Kidney (tissue), 22 donors: ENCODE measurements at places on chromosomes 12 and 14.
A peak's percentile ranks its signal among the peaks of the same experiment; 100 is the strongest.

- DNase-seq = no peak
Observed at GRCh38 chr14:75714991-75715390, 53.9 kb downstream of the TTLL5 start.

DNA sequence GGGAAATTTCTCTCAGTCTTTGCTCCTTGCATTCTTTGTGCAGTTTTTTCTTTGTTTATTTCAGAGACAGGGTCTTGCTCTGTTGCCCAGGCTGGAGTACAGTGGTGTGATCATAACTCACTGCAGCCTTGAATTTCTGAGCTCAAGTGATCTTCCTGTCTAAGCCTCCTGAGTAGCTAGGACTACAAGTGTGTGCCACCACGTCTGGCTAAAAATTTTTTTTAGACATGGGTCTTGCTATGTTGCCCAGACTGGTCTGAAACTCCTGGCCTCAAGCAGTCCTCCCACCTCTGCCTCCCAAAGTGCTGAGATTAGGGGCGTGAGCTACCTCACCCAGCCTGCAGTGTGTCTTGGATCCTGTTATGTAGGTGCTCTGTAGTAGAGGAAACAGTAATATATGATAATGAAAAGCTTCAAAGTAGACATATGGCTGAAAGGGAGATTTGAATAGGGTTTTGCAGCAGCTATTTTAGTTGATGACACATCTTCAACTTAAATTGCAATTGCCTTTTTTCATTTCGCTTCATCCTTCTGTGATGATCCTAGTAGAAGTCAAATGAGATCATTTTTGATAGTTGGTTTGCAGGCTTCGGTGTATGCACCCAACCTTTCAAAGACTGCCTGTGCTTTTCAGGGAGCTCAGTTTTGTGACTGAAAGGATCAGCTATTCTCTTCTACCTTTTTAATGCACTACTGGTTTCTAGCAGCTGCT lies 75.4 kb downstream of the FUT8 start:
- DNase-seq = no peak

DNA sequence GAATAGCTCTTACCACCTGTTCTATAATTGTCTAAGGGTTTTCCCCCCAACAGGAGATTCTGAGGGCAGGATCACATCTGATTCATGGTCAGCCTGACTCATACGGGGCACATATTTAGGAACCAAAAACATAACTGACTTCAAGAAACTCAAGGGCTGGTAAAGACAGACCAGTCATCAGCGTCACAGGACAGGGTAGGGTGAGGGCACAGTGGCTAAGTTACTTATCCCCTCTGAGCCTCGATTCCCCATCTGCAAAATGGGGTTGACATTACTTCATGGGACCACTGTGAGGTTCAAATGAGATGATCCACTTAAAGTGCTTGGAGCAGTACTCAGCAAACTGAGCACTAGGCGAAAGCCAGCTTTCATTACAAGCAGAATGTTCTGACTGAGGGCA lies 606 bp downstream of the CINP start:
- DNase-seq = no peak

DNA sequence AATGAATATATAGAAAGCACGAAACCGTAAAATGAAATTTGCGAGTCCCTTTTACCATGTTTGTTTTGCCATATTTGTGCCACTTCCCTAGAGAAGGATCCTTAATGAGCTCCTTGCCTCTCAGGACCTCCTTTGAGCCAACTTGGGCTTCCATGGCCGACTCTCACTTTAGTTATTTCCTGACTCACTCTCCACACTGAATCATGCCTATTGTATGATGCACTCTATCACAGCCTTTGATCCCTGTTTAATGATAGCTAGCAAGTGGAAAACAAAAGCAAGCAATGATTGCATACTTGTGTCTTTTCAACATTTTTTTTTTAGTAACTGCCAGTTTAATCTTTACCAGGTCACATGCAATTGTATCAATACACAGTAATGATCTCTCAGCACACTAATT lies 153.2 kb downstream of the CCER1 start:
- no peak for DNase-seq

DNA sequence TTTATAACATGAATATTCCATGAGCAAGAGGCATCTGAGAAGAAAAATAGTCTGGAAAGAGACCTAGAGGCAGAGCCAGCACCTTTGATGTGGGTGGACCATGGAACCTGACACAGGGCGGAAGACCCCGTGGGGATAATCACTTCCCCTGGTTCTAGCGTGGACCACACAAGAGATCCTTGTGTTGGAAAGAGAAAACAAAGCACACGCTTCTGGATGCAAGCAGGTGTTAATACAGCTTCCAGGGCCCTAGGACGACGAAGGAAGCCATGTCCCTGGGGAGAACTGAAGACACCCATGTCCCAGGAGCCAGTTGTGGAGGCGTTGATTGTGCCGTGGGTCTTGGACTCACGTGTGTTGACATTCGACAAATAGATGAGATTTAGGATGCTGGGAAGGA lies 102.9 kb downstream of the ADGRD1 start:
- DNase-seq = no peak

DNA sequence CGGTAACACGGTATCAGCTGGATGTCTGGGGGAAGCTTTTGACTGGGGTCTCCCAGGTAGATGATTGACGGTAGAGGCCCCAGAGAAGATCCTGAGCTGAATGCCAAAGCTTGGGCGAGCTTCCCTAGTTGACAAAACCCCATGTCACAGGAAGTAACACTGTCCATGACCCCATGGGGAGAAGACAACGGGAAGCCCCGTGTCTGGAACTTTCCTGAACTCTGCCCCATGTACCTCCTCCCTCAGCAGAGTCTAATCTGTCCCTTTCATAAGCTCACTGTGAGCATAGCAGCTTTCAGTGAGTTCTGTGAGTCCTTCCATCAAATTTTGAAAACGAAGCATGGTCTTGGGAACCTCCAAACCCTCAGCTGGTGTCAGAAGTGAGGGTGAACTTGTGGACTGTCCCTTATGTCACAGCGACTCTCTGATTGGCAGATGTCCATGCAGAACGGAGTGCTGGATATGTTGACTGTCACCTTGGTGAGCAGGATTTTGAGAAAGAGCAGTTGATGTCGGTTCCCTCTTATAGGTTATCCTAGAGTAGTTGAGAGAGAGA lies 29.7 kb upstream of the BEGAIN start:
- no peak for DNase-seq

DNA sequence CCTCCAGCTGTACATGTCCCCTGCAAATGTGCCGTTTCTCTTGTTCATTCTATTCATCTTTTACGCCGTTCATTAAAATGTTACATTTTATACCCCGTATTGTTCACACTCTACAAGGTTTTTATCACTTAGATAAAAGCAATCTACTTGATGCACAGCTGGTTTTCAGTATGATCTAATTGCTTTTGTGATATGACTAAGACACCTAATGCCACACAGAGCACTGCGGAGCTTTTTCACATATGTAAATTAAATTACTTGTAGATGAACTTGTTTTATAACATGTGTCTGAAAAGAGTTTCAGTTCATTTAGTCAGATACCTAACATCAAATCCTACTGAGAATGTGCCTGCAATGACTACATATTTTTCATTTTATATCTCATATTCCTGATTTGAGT lies 40.9 kb upstream of the RERGL start:
- DNase-seq = no peak

GRCh38 chr14:59316151-59316830 lies 127.8 kb downstream of the DAAM1 start:
- no peak for DNase-seq

DNA sequence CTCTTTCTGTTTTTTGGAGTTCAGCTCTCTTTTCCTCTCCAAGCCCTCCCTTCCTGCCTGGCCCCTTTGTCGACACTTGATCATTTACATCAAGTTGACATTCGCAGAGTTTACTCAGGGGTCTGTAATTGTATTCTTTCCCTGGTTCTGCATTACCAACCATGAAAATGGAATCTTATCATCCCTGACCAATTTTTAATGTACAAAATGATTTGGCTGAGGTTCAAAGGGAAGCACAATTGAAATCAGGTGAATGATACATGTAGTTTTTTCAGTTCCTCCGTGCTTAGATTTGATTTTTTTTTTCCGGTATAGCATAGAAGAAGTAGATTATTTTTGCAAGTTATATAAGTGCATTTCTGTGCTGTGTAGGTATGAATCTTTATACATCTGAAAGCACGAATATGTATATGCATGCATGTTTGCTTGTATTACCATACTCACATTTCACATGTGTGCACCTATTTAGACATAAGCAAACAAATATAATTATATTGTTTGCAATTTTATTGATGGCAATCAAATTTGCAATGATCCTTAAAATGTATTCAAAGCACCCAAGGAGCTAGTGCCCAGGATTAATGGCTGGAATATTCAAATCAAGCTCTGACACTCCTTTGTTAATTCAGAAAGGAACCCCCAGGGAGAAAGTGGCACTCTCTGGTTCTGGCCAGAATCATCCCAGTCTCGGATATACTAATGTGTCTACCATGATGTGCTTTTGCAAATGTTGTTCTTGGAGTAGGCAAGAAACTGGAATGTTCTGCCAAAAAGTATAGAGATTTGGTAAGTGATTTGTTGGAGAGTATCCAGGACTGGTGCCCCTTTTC lies 189.3 kb downstream of the VRK1 start:
- DNase-seq = peak; percentile 42

DNA sequence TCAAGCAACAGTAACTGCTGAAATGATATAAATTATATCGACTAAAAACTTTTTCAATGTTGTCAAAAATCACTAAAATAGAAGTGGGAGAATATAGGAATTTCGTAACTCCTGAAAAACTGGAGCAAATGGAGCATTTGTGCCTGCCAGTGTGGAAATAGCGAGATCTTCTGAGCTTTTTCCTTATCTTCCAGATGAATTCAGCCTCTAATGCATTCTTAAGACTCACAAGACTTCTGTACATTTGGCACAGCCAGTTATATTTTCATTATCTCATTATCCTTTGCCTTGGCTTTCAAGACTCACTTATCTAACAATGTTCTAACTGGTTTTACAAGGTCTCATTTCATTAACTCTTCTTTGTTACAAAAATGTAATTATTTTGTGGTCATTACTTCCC lies 252.4 kb downstream of the GXYLT1 start:
- DNase-seq = no peak

- DNase-seq = no peak
Observed at GRCh38 chr12:114913871-114914801, 230.2 kb upstream of the TBX3 start.

GRCh38 chr12:98646294-98647090 lies 1.4 kb downstream of the APAF1 start:
- DNase-seq = peak; percentile 26

- DNase-seq = no peak
Observed at GRCh38 chr12:24591079-24591626, 357.7 kb downstream of the BCAT1 start.

- no peak for DNase-seq
Observed at GRCh38 chr14:53619691-53620231, 336.9 kb downstream of the BMP4 start.

DNA sequence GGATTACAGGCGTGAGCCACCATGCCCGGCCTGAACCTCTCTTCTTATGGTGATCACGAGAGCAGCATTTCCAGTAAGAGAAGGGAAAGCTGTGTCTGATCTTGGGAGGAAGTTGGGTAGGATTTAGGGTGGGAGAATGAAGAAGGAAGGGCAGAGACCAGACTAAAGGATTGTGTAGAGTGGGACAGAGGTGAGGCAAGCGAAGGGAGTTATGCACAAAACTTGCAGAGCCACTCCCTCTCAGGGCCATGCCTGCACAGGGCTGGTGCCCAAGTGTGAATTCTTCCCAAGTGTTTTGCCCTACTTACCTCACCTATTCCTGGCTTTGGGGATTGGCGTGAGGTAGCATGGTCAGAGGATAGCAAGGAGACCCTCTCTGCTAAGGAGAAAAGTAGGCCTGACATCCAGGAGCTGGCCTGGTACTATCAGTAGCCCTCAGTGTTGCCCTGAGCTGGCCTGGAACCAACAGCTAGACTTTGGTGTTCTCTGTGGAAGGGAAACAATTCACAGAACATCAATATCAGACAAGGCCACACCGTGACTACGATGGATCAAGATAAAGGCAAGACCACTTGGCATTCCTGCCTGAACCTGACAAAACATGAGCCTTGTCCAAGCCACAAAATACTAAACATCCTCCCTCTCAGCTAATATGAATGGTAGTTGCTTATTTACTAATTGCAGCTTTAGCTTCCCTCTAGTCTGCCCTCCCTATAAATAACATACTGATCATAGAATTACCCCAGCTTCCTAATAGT lies 201.0 kb upstream of the AMIGO2 start:
- DNase-seq = no peak

DNA sequence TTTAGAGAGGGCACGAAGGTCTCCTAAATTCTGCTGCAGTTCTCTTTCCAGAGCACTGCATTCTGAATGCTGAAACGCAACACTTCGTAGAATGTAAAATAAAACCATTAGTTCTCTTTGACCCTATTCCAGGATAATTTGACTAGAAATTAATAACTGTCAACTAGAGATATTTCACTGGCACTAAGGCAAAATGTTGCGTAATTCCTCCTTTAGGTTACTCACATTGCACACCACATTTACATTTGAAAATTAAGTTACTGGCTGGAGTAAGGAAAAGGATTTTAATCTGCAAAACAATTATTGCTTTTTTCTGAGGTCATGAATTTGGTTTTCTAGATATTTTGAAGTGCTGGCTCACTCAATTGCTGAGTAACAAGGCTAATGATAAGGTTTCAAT lies 58.0 kb upstream of the TRHDE start:
- no peak for DNase-seq

DNA sequence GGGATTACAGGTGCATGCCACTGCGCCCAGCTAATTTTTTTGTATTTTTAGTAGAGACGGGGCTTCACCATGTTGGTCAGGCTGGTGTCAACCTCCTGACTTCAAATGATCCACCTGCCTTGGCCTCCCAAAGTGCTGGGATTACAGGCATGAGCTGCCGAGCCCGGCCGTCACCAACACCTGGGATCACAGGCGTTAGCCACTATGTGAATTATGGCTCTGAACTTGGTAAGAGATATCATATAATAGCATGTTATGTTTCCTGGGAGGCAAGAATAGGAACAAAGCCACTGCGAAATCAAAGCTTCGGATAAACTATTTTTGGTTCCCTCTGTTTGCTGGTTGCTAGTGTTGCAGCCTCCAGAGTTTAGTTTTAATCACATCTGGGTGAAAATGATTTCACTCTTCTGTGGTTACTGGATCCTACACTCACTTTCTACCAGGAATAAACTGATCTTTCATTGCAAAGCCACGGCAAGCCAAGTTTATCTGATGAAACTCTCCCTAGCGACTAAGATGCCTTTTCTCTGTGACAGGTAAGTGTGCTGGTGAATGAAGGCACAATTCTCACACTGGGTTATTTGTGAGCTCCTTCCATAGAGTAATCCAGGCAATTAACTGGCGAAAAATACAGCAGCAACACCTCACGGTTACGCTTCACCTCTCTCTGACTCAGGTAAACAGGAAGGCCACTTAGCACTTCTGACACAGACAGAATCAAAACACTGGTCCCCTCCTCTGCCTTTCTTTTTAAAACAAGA lies 16.7 kb downstream of the SNRNP35 start:
- DNase-seq = peak; percentile 78

GRCh38 chr12:94481734-94482133 lies 22.1 kb upstream of the CEP83 start:
- DNase-seq = no peak

GRCh38 chr12:111451232-111451631 lies 45.5 kb downstream of the SH2B3 start:
- no peak for DNase-seq

DNA sequence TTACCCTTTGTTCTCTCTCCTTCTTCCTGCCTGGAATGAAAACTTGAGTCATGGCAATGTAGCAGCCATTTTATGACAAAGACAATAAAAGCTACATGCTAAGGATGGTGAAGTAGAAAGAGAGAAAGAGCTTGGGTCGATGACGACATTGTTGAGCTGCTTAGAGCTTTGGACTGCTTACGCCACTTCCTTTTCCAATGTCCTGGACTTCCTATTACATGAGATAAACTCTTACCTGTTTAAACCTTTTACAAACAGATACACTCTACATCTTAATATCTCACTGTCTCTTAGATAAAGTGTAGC lies 70.1 kb downstream of the PEBP1 start:
- DNase-seq = no peak
